HCEC 1CT (cell line): ENCODE measurements at places on chromosomes 5 and 9.

DNA sequence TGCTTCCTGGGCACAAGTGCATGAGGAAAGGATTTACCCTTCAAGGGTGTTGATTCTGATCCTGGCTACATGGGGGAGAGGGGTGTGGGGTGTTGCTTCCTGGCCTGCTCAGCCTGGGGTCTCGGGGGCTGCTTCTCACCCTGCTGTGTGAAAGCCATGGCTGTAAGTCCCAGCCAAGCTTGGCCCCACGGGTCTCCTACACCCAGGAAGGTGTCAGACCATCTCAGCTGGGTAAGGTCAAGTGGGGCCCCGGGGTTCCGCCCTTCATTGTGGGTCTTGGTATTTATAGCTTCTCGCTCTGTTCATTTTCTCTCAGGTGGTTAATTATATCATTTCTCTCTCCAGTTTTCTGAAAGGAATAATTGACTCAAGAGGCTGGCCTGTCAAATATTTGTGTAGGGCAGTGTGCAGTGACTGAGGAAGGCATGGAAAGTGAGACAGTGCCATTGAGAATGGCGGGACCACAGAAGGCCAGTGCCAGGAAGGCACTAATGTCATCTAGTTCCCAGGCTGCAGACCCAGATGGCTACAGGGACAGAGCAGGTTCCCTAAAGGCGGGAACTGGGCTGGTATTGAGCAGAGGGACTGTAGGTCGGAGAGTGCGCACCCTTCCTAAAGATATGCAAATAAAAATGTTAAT lies 126.0 kb downstream of the FOXD1 start:
- DNase-seq = no peak

DNA sequence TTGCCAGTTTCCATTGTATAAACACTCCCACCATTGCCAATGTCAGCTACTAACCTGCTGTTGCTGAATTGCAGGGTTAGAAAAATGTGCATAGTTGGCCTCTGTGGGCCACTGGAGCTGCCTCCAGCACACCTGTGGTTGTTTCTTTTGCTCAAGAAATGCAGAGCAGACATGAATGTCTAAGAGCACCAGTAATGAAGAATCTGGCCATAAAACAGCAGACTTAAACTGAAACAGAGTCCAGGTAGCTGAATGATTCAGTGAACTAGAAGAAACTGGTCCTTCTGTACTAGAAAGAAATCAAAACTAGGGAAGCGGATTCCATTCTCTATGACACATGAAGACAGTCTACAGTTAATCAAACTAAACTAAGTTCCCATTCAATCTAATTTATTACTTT lies 48.2 kb downstream of the NUDT12 start:
- no peak for DNase-seq

DNA sequence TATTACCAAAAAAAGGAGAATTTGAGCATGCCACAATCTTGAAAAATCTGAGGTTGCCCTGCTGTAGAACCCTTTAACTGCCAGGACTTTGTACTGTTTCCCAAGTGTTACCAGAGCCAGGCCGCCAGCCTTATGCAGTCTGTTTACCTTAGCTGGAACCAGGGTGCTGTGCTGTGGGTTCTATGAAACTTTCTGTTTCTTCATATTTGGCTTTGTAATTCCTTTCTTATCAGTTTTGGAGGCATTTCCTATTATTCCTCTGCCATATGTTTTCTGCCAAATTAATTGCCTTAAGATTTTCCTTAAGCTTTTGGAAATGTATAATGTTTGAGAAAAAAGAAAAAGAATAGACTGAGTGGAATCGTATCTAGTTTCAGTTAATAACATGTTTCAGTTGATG lies 2.1 kb downstream of the S1PR3 start:
- no peak for DNase-seq

GRCh38 chr9:130480673-130481072 lies 35.9 kb downstream of the ASS1 start:
- DNase-seq = no peak

DNA sequence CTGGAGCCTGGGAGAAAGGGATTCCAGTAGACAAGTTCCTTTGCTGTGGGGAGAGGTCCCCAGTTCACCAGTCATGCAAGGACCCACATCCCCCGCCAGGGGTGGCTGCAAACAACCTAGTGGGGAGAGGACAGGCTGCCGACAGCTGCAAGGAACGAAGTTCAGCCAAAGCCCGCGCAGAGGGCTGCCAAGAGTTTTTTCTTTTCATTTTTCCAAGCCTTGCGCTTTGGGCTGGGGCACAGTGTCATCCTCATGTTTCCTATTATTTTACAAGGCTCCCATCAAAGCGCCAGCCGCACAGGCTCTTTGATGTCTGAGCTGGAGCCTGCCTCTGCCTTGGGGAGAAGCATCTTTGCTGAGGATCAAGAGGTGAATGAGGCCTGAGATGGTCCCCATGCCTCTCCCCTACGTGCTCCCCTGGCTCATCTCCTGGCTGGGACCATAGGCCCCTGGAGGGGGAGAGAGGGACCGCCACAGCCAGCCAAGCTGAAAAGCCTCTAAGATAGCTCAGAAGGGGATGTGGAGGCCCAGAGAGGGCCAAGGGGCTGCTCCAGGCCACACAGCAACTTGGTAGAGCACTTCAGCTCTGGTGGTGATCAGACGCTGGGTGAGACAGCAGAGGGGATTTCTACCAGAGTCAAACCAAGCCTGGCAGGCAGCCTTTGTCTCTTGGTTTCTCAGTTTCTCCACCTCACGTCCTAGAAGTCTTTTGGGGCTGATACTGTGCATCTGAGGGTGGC lies 50.4 kb upstream of the SYNPO start:
- DNase-seq = peak; percentile 12

DNA sequence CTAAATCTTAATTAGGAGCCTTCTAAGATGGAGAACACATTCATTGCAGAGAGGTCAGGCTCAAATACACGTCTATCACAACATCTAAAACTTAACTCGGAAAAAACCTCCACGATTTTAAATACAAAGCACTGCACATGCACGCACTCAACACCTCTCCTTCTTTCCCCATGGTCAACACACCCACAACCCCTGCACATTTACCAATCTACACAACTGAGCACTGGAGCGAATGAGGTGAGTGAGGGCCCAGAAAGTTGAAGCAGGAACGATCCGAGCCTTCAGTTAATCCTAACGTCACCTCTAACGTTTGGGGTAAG lies 278 bp upstream of the NIPSNAP3A start:
- DNase-seq = no peak

DNA sequence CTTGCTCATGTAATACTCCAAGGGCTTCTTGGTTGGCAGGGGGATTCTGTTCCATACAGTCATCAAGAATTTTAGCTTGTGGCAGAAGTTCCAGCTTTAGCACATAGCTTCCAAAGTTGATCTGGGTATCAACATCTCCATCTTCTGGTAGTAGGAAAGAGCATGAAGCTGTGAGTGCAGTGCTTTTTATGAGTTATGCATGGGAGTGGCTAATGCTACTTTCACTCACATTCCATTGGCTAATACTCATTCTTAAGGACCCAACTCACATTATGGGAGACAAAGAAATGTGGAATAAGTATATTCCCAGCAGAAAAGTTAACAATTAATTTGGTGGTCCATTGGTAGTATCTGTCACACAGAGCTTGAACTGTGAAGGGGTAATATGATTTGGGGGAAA lies 194.2 kb upstream of the CHD1 start:
- no peak for DNase-seq

GRCh38 chr9:38482918-38483592 lies 58.8 kb upstream of the IGFBPL1 start:
- DNase-seq = no peak

- DNase-seq = no peak
Measured at GRCh38 chr5:34651791-34652190, 4.3 kb upstream of the RAI14 start.

GRCh38 chr5:80355686-80356085 lies 35.9 kb downstream of the SPZ1 start:
- no peak for DNase-seq

DNA sequence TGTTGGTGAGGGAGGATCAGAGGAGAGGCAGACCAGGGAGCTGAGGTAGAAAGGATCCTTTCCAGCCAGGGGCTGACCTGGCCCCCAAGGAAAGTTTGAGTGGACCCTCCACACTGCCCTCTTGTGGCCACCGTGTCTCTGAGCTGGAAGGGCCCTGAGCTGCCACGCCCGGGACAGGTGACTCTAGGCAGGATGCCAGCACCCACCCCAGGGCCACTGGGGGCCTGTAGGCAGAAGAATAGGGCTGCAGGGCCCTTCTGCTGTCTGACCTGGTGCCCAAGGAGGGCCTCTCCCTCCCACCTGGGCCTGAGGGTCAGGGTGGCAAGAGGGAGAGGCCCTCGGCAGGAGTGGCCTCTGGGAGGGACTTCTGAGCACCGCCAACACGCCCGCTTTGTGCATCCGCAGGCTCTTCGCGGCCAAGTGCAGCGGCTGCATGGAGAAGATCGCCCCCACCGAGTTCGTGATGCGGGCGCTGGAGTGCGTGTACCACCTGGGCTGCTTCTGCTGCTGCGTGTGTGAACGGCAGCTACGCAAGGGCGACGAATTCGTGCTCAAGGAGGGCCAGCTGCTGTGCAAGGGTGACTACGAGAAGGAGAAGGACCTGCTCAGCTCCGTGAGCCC lies 76.8 kb downstream of the LMX1B start:
- no peak for DNase-seq

- DNase-seq = no peak
Measured at GRCh38 chr9:5468850-5469249, 18.5 kb downstream of the CD274 start.

DNA sequence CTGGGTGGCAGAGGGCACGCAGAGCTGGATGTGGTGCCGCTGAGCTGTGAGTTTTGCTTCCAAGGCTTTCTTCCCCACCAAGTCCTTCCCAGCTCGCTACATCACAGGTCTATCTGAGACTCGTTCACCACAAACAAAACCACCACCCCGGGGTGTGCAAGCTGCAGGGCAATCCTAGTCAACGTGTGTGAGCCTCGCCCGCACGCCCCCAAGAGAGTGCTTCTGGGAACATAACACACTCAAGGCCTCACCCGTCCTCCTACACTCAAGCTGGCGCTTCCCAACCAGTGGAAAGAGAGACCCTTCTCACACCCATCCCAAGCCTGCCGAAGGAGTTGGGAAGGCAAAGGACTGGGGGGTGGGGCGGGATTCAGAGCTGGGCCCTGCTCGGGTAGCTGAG lies 10.6 kb downstream of the SNAPC4 start:
- DNase-seq = no peak

DNA sequence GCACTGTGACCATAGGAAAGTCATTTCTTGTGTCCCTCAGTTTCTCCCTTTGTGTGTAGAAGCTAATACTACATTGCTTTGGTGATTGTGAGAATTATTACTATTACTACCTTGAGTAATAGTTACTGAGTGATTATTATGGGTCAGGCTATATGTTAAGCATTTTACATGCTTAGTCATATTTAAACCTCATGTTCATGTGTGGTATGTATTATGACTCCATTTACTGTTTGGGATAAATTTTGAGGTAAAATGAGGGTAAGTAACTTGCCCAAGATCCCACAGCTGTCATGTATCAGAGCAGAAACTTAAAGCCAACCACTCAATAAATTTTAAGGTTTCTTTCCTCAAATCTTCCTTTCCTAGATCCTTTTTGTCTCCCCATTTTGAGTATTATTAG lies 28.3 kb downstream of the SLF1 start:
- DNase-seq = no peak

DNA sequence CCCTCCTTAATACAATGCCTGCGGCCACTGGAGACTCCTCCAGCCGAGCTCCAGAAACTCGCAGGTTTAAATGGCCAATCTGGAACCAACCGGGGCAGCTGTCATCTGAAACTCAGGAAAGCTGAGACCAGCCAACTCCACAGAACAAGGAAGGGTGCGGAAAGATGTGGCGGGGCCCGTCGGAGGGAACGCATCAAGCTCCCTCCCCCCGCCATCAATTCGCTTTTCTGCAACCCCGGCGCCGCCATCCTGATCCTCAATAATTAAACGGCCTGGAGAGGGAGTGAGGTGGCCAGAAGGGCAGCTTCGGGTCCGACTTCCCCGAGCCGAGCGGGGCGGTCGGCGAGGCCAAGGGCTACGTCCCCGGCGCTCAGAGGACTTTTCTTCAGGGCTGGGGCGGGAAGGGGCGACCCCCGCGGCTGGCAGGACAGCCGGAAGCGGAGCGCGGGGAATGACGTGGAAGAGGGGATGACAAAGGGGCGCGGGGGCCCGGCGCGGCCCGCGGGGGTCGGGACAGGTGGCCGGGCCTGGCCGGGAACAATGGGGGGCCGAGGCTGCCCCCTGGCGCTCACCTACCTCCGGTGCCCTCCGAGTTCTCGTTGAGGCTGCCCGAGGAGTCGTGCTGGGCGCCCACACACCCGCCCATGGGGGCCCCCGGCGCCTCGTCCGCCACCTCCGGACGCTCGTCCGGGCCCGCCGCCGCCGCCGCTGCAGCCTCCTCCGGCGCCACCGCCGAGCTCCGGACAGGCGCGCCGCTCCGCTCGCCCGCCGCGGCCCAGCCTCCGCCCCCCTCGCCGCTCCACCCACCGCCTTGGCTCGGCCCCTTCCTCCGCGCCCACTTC lies at the start of gene UBTD2:
TSS of gene UBTD2 (minus strand) at position 745 of the 842 bp plus-strand sequence. CDS start at position 646, 99 bp downstream.
- peak; percentile 85 for DNase-seq

- DNase-seq = no peak
Measured at GRCh38 chr5:135219868-135220267, 179.2 kb downstream of the MACROH2A1 start.

DNA sequence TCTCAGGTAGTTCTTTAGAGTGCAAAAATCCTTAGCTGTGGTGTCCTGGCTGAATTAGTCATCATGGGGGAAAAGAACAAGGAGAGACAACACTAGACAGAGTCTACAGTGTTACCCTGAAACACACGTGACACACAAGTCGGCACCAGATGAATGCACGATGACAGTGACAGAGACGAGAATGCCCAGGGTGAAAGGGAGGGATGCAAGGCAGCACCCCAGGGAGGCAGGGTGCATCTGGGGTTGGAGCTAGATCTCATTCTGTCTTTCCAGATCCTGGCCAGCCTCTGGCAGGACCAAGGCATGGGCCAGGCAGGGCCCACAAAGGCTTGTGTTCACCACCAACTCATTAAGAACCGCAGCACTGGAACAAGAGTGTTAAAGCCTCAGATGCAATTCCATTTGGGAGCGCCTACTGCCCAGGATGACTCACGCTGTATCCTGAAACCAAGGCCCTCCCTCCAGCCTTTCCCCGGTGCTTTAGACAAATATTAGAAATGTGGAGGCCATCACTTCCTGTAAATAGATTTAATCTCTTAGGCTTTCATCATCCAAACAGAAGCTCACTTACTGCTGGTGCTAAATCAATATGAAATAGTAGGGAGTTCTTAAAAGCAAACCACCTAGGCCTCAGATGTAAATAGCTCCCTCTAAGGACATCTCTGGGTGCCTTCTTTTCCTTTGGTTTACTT lies 56.1 kb downstream of the IRX2 start:
- DNase-seq = no peak
